Left cardiac atrium (tissue), 4 donors: ENCODE measurements at places on chromosomes 7 and 10. TPM values are rescaled to one million over a fixed set of nuclear protein-coding genes. Genes with fewer than 3 reads are reported as not detected.

Gene NPM3
- 18.8 TPM for total RNA-seq

Gene CCDC136
- 2.9 TPM for total RNA-seq

Gene ADAM12
- 7.9 TPM for total RNA-seq

Gene C10orf62
- not detected for total RNA-seq

Gene SLC26A3
- total RNA-seq, result not detected

Gene FMC1
- 32.3 TPM for total RNA-seq

Gene SFTPA1
- total RNA-seq, result not detected

Gene ZNF804B
- total RNA-seq, result not detected

Gene STAG3
- total RNA-seq, result not detected

Gene C10orf53
- not detected for total RNA-seq

Gene ACSM6
- total RNA-seq, result not detected

Gene GIMAP8
- total RNA-seq, result 19.7 TPM

Gene FXYD4
- total RNA-seq, result not detected

Gene CWF19L1
- total RNA-seq, result 12.8 TPM

Gene CAV2
- 167 TPM for total RNA-seq

Gene MKI67
- 0.50 TPM for total RNA-seq

Gene AKR1D1
- total RNA-seq, result not detected

Gene LRRC17
- total RNA-seq, result 5.9 TPM

Gene STOX1
- 1.9 TPM for total RNA-seq

Gene ZNF425
- total RNA-seq, result 1.0 TPM

Gene ACHE
- 8.5 TPM for total RNA-seq

Gene PI4K2A
- 11.2 TPM for total RNA-seq

Gene IGF2BP3
- total RNA-seq, result 0.60 TPM

Gene LRRD1
- total RNA-seq, result 0.10 TPM

Gene FAM25A
- total RNA-seq, result not detected

Gene H2BK1
- total RNA-seq, result not detected

Gene WNT8B
- not detected for total RNA-seq

Gene LRRC18
- not detected for total RNA-seq

Gene TMEM140
- total RNA-seq, result 12.0 TPM

Gene TRIM50
- not detected for total RNA-seq

Gene UCN3
- not detected for total RNA-seq

Gene SPDYE11
- total RNA-seq, result not detected

Gene MMRN2
- total RNA-seq, result 38.6 TPM

Gene PKD1L1
- total RNA-seq, result 1.8 TPM
